ENCODE measurements at places on chromosomes 7 and 10.

GRCh38 chr10:68560186-68560942, at the start of gene TET1:
Gene TET1 (plus strand): TSS chr10:68560337. CDS start chr10:68572339, 12,002 bp downstream.
- peak; percentile 3 for DNase-seq

GRCh38 chr10:86047588-86047987, 319.0 kb downstream of the GRID1 start:
- no peak for DNase-seq

DNA sequence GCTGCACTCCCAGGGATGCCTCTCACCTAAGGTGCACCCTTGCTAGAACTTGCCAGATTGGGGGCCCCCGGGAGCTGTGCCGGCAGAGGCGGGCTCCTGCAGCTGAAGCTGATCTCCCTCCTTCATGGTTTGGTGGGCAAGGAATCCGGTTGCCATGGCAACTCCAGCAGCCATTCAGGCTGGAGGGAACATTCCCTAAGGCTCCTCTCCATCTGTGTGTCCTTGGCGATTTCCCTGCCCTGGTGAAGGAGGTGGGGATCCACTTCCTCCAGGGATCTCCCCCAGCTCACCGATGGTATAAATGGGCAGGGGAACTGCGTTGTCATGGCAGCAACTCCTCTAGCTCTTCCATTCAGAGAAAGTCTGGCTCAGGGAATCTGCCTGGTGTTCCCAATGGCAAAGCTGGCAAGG, 49.6 kb upstream of the GPR158 start:
- DNase-seq = no peak

DNA sequence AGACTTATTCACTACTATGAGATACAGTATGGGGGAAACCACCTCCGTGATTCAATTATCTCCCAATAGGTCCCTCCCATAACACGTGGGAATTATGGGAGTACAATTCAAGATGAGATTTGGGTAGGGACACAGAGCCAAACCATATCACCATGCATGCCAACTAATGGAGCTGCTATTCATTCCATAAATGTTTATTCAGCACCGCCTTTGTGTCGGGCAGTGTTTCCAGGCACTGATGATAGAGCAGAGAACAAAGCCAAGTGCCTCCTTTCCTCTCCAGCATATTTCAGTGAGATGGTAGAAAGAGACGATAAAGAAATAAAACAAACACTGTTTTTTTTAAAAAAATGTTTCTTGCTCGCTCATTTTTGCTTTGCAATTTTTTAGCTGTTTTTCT, 295.9 kb upstream of the FOXK1 start:
- no peak for DNase-seq

DNA sequence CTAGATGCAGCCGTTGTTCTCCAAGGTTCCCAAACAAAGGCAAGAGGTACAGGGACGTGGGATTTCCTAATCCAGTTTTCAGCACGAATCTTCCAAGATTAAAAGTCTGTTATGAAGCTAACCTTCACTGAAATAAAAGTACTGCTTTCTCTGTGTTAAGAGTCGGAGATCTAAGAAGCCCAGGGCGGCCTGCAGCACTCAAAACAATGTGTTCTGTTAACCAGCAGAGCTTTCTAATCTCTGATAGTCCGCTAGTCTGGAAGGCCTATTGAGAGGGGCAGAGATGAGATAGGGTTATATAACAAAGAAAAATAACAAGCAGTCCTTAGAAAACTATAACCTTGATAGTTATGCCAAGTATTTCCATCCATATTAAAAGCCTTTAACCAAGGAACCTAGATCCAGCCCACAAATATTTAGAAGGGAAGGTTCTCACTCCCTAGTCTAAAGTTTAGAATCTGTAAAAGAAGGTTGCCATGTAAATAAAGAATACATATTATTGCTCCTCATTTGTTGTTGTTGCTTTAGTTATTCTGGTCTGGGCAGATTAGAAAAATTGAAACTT, 106.3 kb upstream of the SVIL start:
- no peak for DNase-seq

GRCh38 chr10:1846032-1846431, 108.7 kb upstream of the ADARB2 start:
- no peak for DNase-seq

DNA sequence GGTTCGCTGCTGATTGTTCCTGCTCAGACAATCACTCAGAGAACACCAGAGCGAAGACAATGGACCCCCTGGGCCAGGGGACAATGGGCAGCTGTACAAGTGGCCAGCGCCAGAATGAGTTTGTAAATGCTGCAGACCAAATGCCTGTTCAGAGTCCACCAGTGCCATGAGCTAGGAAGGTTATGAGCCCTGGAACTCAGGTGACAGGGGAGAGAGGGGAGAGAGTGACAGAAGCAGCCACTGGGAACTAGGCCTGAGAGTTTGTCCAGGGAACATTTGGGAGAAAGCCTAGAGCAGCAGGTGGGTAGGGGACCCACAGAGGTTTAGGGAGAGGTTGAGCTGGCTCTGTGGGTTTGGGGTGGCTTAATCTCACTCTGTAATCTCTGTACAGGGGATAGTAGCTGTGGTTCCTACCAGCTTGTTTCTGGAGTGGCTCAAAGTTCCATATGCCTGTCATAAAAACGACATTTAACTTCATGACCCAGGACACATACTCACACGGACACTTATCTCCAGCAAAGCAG, 60.4 kb downstream of the C10orf105 start:
- DNase-seq = no peak

GRCh38 chr7:115678086-115678982, 352.2 kb downstream of the TFEC start:
- no peak for DNase-seq

DNA sequence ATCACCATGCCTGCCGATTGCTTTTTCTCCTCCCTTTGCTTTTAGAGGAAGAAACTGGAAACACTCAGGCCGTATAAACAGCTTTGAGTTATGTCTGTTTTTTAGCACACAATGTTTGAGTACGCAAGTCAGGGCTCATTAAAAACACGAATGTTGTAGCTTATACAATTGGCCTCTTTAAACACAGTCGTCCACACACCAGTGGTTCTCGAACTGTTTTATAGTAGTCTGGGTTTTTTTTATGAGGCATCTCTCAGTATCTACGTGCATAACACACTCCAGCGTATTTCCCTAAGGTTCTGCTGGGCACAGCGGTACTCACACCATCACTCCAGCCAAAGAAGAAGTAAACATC, 13.4 kb upstream of the CARD11 start:
- DNase-seq = no peak

- no peak for DNase-seq
These were observed 55.5 kb downstream of the CCDC186 start for GRCh38 chr10:114118514-114118913.

DNA sequence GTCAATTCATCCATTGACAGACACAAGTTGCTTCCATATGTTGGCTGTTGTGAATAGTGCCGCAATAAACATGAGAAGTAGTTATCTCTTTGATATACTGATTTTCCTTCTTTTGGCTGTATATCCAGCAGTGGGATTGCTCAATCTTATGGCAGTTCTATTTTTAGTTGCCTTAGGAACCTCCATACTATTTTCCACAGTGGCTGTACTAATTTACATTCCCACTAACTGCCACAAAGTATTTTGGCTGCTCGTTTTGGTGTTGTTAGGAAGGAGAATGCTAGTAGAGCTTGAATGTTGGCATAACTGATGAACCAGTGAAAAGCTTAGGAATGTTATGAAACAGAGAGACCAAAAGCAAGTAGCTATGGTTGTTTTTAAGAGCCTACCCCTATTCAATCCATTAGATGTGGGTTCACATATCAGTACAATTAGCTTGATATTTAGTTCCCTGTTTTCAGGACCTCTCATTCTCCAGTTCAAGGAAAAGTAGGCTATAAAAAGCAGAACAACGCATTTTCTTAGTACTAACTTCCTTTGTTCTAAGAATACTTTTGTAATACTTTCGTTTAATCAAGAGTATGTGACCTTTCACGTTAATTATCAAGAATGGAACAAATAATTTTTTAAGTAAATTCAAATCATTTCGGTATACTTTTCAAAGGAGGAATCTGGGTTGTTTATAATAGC, 100.3 kb downstream of the FAS start:
- no peak for DNase-seq

- no peak for DNase-seq
These were observed 3.9 kb upstream of the SAR1A start for GRCh38 chr10:70174058-70174741.

GRCh38 chr10:31921031-31921430, 7.6 kb downstream of the ARHGAP12 start:
- no peak for DNase-seq

DNA sequence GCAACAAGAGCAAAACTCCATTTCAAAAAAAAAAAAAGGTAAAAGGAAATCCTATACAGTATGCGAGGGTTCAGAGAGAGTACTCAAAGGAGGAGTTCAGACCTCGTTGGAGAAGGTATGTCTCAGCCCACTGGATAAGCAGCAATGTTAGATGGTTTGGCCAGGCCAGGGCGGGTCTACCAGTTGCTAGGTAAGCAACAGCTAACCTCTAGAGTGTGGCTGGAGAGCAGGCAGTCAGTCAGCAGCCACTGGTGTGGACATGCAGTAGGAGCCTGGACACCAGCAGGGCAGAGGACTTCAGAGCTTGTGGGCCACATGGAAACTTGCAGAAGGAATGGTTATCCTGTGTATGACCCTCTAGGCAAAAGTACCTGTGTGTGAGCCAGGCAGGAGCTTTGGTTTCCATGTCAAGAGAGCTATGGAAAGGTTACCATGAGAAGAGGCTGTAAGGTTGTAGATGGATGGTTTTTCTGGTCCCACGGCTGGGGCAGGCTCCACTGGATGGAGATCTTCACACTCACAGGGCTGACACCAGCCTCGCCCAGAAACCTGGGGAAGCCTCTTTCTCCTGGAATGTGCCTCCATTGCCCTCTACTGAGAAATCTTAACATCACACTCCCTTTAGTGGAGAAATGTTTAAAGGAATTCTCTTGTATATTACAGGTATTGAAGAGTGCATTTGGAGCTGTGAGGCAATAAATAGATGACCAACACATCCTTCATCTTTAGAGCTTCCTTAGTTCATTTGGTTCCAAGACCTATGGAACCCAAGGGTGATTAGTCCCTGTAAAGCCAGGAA, 63.6 kb downstream of the CCDC186 start:
- no peak for DNase-seq

GRCh38 chr10:132536241-132536876, 1.2 kb upstream of the INPP5A start:
- no peak for DNase-seq

DNA sequence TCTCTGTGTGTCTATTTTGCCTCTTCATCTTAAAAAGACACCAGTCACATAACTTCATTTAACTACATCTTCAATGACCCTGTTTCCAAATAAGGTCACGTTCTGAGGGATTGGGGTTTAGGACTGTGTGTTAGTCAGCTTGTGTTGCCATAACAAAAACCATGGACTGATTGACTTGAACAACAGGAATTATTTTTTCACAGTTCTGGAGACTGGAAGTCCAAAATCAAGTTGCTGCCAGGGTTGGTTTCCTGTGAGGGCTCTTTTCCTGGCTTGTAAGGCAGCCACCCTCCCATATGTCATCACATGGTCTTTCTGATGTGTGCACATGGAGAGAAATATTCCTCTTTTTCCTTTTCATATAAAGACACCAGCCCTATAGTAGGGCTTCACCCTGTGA, 55.3 kb downstream of the REEP3 start:
- DNase-seq = no peak

DNA sequence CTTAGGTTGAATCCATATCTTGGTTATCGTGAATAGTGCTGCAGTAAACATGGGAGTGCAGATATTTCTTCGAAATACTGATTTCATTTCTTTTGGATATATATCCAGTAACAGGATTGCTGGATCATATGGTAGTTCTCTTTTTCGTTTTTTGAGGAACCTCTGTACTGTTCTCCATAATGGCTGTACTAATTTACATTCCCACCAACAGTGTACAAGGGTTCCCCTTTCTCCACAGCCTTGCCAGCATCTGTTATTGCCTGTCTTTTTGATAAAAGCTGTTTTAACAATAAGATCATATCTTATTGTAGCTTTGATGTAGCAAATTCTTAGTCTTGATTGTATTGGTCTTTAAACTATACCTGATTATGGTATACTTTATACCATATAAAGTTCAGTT, 45.3 kb downstream of the ZNRF2 start:
- no peak for DNase-seq

- no peak for DNase-seq
These were observed 10.9 kb downstream of the RBP3 start for GRCh38 chr10:47359101-47359500.

GRCh38 chr7:92835851-92836488, 403 bp downstream of the CDK6 start:
- DNase-seq = no peak

DNA sequence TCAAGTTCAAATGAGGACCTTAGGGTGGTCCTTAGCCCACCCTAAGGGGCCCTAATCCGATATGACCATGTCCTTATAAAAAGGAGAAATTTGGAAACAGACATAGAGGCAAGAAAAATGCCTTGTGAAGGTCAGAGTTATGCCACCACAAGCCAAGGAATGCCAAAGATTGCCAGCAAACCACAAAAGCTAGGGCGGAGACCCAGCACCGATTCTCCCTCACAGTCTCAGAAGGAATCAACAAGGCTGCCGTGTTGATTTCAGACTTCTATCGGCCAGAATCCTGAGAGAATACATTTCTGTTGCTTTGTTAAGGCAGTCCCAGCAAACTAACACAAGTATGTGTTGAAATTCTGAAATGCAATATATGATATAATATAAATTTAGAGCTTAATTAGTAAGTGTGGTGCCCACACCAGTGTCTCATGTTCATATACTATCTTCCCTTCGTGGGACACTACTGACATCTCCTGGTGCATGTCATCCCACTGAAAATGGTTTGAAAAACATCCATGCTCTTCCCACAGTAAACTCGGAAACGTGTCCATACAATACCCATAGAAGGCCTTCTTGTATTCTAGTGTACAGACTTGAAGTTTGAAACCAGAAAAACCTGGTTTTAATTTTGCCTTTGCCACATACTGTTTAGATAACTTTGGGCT, 349.0 kb downstream of the TNS3 start:
- no peak for DNase-seq

DNA sequence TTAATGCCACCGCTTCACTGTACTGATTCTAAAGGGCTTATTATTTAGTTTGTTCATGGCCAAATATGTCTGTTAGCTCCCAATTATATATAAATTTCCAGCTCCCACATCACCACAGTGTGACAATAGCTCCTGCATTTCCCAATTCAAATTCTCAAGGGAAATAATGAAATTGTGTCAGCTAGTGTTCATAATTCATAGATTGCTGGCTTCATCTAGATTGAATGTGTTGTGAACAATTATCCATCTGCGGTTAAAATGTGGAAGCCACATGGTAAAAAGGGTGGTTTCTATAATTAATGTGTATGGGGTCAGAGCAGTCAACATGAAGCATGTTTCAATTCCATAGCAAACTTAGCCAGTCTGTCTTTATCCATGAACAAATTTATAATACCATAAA, 154.3 kb downstream of the SEMA3E start:
- DNase-seq = peak; percentile 40

GRCh38 chr7:155323001-155323638, 25.4 kb downstream of the INSIG1 start:
- no peak for DNase-seq

- DNase-seq = peak; percentile 39
These were observed 2.2 kb downstream of the CRTAC1 start for GRCh38 chr10:98028168-98028770.

DNA sequence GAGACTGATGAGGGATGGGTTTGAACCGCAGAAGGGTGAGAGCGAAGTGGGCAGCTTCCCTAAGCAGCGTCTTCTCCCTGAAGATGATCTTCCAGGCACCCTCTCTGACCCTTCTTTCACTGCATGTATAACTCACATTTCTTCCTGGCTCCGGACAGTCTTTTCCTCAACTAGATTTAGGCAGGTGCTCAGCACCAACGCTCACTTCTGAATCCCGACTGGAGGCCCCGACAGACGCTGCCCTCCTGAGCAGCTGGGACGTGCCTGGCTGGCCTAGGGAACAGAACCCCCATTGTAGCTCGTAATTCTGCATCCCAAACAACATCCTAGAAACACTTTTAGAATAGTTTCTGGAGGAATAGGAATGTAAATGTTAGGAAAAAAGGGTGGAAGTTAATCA, 206.6 kb downstream of the DIP2C start:
- DNase-seq = no peak

Measured in NCI-H1930 (cell line).